Dorsolateral prefrontal cortex (tissue), 122 donors: ENCODE measurements at places on chromosomes 16 and 17.

- no peak for DNase-seq
Observed at GRCh38 chr17:8670421-8670820, 39.9 kb upstream of the MYH10 start.

GRCh38 chr17:60383379-60383778 is 8.6 kb downstream of the USP32 start:
- DNase-seq, result no peak

DNA sequence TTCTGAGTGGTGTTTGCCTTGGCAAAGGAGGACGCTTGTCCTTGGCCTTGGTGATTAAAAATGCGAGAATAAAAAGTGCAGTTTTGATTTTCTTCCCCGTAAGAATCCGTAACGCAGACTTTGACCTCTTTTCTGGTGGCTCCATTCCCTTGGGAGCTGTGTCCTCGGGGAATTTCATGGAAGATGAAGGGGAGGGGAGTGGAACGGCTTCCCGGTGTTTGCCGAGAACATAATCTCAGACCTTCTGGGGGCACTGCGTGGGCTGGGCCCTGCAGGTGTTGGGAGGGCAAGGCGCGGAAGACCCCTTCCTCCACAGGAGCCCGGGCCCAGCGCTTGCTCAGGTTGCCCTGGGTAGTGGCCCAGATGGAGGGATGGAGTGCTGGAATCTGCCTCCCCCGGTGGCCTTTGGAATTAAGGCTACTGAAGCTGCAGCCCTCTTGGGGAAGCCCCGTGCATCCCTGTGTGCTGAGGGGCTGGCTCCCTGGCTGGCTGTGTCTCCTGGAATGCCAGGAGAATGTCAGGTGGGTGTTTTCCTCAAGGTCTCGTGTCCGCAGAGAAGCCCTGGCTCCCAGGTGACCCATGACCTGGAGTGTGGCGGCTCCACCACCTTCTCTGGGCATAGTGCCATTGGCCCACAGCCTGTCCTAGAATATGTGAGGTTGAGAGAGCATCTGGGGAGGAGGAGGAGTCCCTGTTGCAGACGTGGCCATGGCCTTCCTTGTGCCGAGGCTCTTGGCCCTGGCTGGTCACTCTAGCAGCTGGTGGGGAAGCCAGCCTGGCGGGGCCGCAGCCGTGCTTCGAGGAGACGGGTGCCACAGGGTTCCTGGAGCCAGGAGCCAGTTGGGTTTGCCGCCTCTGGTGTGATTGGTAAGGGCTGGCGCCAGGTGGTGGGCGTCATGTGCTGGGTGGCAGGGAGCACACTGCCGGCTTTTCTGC is 3.1 kb downstream of the BAIAP2 start:
- no peak for DNase-seq

- DNase-seq, result no peak
Observed at GRCh38 chr16:57610611-57611010, 17.8 kb upstream of the ADGRG1 start.

DNA sequence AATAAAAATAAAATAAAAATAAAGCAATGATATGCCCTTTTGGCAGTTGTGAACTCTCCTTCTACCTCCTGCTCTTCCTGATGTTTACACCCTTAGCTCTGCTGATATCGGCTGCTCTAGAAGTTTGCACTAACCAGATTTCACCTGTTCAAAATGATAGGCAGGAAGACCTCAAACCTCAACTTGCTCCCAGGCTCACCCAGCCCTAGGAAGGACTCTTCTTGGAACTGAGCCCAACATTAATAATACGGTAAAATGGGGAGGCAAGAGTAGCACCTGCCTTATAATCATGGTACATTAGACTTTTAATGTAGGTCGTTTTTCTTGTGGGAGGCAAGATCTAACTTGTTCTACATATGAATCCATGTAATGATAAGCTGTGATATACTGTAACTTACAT is 61.2 kb upstream of the MED13 start:
- no peak for DNase-seq

GRCh38 chr16:68488554-68488953 is 40.2 kb upstream of the SMPD3 start:
- DNase-seq, result no peak

- no peak for DNase-seq
Observed at GRCh38 chr17:56497132-56497531, 96.4 kb upstream of the NOG start.

DNA sequence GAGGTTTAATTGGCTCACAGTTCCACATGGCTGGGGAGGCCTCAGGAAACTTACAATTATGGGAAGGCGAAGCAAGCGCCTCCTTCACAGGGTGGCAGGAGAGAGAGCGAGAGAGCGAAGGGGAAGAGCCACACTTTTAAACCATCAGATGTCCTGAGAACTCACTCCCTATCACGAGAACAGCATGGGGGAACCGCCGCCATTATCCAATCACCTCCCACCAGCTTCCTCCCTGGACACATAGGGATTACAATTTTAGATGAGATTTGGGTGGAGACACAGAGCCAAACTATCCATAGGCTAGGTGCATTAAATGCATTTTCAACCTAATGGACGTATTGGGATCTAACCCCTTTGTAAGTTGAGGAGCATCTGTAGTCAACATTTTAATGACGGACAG is 4.9 kb upstream of the ANKRD40 start:
- no peak for DNase-seq

GRCh38 chr16:66014221-66014620 is 352.3 kb upstream of the CDH5 start:
- no peak for DNase-seq

DNA sequence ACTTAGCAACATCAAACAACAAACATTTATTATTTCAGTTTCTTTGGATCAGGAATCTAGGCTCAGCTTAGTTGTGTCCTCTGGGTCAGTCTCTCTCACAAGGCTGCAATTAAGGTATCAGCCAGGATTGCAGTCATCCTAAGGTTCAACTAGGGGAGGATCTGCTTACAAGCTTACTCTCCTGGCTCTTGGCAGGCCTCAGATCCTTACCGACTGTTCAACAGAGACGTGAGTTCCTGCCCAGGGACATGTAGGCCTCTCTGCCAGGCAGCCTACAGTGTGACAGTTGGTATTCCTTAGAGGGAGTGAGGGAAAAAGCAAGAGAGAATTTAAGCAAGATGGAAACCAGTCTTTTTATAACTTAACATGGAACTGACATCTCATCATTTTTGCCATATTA is 294.0 kb downstream of the ZFHX3 start:
- no peak for DNase-seq

DNA sequence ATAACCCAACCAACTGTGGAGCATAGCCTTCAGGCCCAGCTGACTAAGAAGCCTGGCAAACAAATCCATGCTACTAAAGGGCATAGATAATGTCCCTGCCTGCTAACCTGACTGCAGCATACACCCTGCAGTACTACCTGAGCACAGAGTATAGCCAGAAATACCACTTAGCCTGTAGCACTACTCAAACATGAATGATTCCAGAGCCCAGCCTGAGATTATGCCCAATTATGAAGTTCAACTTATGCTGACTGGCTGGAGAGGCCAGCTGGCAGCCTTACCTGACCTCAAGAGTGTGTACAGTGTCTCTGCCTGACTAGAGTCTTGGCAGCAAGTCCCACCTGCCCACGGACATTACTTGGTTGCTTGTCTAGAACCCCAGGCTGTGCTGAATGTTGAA is 1265.3 kb downstream of the CDH11 start:
- DNase-seq, result no peak
